ENCODE measurements at places on chromosomes 16 and 17.

DNA sequence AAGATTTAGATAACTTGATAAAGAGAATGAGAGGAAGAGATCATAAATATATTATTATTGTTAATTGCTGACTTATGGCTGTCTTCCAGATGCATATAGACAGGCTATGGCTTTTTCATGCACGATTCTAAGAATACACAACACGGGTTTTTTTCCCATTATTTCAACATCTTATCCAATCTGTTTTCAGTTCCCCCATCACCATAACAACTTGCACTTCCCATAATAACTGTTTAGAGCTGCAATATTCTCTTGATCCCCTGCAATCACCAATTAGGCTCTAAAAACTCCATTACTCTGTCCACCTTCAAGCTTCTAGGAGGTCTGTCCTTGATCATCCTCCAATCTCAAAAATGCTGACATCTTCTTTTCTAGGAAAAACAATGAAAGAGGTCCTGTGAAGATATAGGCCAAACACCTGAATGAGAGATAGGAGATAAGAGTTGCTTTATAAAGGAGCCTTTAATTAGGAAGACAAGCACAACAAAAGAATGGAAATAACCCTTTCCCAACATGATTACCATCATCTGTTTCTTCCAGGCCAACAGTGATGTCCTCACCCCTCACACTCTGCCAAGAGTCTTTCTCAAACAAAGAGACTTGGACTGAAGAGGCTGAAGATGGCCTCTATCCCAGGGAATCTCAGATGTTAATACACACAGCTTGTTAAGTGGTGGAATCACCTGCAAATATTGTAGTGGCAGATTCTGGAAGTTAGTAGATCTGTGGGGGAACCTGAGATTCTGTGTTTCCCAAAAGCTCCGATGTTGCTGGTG lies 32.2 kb upstream of the CCL2 start:
- no peak for DNase-seq

DNA sequence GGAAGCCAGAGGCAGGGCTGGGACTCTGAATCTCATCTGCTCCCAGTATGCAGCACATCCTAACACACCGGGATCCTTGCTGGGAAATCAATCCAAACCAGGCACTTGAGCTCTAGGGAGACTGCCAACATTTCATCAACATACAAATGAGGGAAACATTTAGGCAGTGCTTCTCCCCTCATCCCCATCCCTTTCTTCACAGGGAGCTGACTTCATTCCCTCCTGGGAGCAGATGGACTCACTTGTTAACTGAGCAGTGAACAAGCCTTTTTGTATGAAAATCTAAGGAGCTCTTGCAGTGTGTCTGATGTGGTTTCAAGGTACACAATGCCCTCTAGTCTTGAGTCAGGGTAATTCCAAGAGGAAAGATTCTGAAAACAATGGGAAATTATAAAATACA lies 96.3 kb downstream of the TMEM114 start:
- no peak for DNase-seq

DNA sequence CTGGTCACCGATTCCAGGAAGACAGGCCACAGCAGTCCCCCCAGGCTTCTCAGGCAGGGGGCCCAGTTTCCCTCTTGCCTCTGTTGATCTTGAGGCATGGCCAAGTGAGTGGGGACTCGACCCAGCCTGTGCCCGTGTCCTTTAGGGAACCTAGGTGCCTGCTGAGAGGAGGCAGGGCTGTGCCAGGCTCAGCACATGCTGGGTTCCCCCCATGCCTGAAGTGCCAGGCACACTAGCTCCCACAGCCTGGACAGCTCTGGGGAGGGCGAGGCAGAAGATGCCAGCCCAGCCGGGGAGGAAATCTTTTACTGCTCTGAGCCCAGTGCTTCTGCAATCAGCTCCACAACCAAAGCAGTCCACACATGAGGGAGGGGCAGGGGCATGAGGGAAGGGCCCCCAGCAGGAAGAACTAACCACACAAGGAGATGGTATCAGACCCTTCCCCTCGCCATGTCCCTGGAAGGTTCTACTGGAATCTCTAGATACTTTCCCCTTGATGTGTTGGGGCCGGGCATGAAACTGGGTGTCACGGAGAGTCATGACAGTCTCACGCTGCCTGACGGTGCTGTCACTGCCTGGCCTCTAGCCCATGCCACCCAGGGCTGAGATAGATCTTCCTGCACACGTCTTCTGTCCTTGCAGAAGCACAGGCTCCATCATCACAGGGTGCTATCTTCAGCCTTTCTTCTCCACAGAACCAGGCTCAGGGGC lies 25.5 kb downstream of the MYO18A start:
- DNase-seq: no peak

GRCh38 chr17:3886776-3887175 lies 6.1 kb downstream of the CAMKK1 start:
- no peak for DNase-seq

DNA sequence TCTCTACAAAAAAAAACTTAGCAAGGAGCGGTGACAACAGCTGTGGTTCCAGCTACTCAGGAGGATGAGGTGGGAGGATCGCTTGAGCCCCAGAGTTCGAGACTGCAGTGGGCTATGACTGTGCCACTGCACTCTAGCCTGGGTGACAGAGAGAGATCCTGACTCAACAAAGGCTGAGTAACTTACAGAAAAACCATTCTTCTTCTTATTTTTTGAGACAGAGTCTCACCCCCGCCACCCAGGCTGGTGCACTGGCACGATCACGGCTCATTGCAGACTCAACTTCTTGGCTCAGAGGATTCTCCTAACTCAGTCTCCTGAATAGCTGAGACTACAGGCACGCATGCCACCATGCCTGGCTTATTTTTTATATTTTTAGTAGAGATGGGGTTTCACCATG lies 56.0 kb downstream of the CYB5D2 start:
- DNase-seq: no peak

DNA sequence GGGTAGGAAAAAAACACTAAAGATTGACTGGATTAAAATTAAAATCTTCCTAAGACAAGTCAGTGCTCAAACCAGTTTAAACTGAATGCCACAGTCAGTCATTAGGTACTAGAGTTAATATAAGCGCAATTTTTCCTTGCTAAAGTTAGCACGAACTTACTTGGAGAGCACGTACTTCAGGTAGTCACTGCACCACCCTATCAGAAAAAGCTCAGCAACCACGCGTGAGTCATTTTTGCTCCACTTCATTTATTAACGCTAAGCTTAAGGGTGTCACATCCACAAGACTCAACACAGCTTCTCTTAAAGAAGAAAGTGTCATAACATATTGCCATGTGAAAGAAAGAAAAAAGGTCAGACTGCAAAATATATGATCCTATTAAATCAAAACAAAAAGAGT lies 53.1 kb downstream of the TEX2 start:
- no peak for DNase-seq

DNA sequence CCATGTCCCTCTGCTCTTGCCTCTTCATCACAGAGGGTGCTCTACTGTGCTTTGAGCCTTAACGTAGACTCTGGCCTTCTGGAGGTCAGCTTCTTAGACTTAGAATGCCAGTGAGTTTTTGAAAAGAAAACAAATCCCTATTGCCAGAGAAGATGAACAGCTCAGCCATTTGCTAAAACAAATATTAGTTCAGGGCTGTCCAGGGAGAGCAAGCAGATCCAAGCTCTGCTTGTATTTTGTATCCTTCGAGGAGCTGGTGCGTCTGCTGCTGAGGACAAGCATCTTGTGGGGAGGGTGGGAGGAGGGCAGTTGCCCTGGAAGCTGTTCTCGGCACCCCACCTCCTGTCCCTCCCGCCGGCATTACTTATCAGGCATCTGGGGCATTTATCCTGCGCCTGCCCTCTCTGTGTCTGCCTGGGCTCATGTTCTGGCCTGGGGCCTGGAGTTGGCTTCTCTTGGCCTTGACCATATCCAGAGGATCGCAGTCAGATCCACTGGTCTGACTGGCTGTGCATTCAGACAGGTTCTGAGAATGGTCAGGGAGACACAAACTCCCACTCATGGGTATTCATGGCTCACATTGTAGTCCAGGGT lies 173.1 kb upstream of the NLRP1 start:
- no peak for DNase-seq

DNA sequence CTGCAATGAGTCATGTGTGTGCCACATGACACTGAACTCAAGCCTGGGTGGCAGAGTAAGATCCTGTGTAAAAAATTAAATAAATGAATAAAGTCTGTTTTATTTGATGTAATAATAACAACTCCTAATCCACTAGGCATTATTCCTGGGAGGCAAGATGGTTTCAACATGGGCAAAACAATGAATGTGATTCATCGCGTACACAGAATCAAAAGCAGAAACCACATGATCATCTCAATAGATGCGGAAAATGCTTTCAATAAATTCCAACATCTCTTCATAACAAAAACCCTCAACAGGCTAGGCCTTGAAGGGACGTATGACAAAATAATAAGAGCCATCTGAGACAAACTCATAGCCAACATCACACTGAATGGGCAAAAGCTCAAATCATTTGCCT lies 195.4 kb downstream of the CDH11 start:
- no peak for DNase-seq

GRCh38 chr16:9955677-9956076 lies 226.6 kb downstream of the GRIN2A start:
- DNase-seq: no peak

- no peak for DNase-seq
Measured at GRCh38 chr16:10931134-10931533, 11.1 kb downstream of the DEXI start.

- DNase-seq: no peak
Measured at GRCh38 chr17:78588258-78589030, 11.2 kb upstream of the DNAH17 start.

DNA sequence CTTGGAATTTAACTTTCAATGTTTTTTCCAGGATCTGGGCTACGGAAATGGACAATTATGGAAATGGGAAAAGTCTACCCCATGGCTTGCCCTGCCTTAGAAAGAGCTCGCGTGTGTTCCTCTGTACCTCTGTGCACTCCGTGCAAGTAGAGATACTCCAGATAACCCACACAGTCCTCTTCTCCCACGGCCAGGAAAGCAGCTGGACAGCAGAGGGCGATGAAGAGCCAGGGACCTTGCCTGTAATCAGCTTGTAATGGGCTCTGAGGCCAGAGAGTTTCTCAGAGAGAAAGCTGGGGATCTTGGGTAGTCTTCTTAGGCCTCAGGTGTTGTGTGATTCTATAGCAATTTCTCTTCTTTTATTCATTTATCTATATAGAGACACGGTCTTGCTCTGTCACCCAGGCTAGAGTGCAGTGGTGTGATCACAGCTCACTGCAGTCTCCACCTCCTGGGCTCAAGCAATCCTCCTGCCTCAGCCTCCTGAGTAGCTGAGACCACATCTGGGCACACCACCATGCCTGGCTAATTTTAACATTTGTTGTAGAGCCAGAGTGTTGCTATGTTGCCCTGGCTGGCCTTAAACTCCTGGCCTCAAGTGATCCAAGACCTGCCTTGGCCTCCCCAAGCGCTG lies 2.4 kb upstream of the SOCS7 start:
- peak; percentile 53 for DNase-seq

DNA sequence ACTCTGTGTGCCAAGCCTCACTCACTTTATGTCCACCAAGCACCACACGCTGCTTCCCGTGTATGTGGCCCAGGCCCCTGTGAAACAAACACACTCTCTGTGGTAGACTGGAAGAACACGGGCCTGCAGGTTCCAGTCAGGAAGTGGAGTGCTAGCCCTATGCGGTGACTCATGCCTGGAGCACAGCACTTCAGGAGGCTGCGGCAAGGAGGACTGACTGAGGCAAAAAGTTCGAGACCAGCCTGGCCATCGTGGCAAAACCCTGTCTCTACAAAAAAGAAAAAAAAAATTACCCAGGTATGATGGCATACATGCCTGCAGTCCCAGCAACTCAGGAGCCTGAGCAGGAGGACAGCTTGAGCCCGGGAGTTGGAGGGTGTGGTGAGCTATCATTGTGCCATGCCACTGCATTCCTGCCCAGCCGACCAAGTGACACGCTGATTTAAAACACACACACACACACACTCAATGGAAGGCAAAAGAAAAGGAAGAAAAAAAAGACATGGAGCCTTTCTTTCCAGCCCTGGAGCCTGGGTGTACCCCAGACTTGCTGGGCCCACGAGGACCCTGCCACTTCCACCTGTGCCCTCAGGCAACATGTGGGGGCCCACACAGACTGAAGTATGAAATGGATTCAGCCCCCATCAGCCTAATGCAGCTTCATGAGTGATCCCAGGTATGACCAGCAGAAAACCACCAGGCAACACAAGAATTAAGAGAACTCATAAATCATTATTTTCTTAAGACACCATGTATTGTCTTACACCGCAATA lies 126.6 kb downstream of the ANKRD11 start:
- no peak for DNase-seq

DNA sequence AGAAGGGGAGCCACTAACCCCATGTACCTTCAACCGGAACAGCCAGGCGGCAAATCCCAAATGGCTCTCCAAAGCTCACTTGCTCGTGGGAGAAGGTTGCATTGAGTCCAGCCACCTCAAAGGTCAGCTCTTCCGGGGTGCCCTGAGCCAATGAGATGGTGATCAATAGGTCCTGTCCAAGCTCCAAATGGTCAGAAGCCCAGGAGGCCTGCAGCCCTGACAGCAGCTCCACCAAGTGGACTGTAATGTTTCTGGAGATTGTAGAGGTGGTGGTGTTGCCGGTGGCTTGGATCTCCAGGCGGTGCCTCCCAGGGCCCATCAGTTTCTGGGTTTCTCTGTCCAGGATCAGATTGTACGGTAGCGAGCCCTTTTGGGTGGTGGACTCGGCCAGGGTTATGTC lies 39.9 kb upstream of the BCO1 start:
- DNase-seq: no peak

DNA sequence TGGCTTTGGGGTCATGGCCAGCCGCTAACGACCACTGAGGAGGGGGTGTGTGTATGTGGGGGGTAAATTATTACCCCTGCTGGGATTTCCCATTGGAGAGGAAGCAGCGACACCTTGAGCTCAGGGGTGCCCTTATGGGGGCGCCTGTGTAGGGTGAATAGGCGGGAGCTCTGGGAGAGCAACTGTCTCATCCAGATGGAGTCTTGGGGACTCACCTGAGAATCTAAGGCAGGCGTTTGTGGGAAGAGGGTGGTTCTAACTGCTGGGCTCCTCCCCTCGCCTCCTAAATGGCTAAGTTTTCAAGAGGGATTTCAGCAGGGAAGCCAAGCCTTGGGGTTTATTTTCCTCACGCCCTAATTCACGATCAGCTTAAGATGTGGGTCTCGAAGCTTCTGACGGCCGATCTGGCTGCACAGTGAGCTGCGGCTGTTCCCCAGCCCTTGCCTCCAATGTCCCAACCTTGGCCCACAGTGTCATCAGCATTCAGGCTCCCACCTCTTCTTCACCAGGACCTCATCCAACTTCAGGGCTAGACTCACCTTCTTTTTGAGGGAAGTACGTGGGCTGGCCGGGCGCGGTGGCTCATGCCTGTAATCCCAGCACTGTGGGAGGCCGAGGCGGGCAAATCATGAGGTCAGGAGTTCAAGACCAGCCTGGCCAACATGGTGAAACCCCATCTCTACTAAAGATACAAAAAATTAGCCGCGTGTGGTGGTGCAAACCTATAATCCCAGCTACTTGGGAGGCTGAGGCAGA lies 136.9 kb upstream of the EEF2KMT start:
- no peak for DNase-seq

DNA sequence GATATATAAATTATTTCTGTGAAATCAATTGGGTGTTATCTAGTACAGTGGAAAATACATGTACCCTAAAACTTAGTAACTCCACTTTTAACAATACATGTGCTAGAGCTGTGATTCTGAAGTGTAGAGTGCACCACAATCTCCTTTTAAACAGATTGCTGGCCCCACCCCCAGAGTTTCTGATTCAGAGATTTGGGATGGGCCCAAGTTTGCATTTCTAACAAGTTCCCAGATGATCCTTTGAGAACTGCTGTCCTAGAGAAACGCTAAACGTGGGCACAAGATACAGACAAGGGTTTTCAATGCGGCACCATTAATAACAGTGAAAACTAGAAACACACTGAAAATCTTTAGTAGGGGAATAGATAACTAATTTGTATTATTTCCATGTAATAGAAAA lies 49.2 kb downstream of the NXPH3 start:
- DNase-seq: no peak

Data from stimulated activated CD8-positive, alpha-beta memory T cell treated with anti-CD3 and anti-CD28 coated beads, Interleukin-15, amount 100 ng/mL, for 4 hours (primary cell).